ENCODE measurements at places on chromosomes 7 and 10. TPM values are rescaled to one million over a fixed set of nuclear protein-coding genes. Genes with fewer than 3 reads are reported as not detected.

HABP2 gene
- total RNA-seq = 0.09 TPM

TSPAN12 gene
- total RNA-seq = 0.79 TPM

ENKUR gene
- not detected for total RNA-seq

ARHGEF5 gene
- total RNA-seq = 1.6 TPM

ACBD7 gene
- 1.0 TPM for total RNA-seq

AKR1C8 gene
- 0.21 TPM for total RNA-seq

POM121C gene
- 39.2 TPM for total RNA-seq

EBF3 gene
- 0.11 TPM for total RNA-seq

FAM25A gene
- total RNA-seq = not detected

SH2D4B gene
- not detected for total RNA-seq

GIMAP8 gene
- not detected for total RNA-seq

TMEM273 gene
- total RNA-seq = not detected

COA1 gene
- 86.4 TPM for total RNA-seq

SUGCT gene
- total RNA-seq = 1.8 TPM

ANKIB1 gene
- total RNA-seq = 20.0 TPM

CYP3A5 gene
- 1.6 TPM for total RNA-seq

MYOZ1 gene
- not detected for total RNA-seq

TSPAN14 gene
- total RNA-seq = 151 TPM

SGMS1 gene
- 36.2 TPM for total RNA-seq

MOSPD3 gene
- 18.4 TPM for total RNA-seq

GALNT17 gene
- not detected for total RNA-seq

GIMAP1 gene
- not detected for total RNA-seq

NUTM2E gene
- total RNA-seq = 0.59 TPM

GBX1 gene
- total RNA-seq = 0.17 TPM

CLEC5A gene
- total RNA-seq = not detected

TCERG1L gene
- not detected for total RNA-seq

MMP21 gene
- total RNA-seq = not detected
